Muscle of arm (tissue), 14 donors: ENCODE measurements at places on chromosomes 1 and 21. TPM values are rescaled to one million over a fixed set of nuclear protein-coding genes. Genes with fewer than 3 reads are reported as not detected.

CHTOP gene
- polyA plus RNA-seq, result 80.0 TPM

GSTM1 gene
- polyA plus RNA-seq, result not detected

FCRLB gene
- polyA plus RNA-seq, result 0.46 TPM

GRHL3 gene
- 36.4 TPM for polyA plus RNA-seq

SPRR1A gene
- polyA plus RNA-seq, result not detected

OR2L8 gene
- polyA plus RNA-seq, result not detected

SPRR1B gene
- not detected for polyA plus RNA-seq

CYP4Z1 gene
- polyA plus RNA-seq, result not detected

- DNase-seq, result no peak
These were observed 104.0 kb upstream of the HP1BP3 start for GRCh38 chr1:20891091-20891490.

DNA sequence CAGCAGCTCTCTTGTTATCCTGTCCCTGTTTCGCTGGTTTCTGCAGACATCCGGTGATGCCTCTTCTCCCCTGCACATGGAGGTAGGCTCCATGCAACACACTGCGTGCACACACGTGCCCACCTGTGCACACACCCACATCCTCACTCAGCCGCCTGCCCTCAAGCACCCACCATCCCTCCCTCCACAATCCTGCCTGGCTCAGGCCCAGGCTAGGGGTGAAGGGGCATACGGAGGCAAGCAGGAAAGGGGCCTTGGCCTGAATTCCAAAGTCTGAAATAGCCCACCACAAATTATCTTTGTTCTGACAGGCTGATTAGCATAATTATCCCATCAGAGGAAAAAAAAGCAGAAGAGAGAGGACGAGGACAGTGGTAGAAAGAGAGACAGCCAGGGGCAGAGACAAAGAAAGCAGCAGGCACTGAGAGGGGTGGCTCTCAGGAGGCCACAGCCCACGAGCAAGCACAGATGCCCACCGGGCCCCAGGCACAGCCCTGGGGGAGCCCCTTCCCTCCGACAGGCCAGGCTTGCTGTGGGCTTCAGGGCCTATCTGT is 73.2 kb downstream of the GRIK3 start:
- no peak for DNase-seq

- no peak for DNase-seq
These were observed 19.5 kb upstream of the UQCRHL start for GRCh38 chr1:15826810-15827507.

- no peak for DNase-seq
These were observed 136.9 kb downstream of the DUSP10 start for GRCh38 chr1:221604948-221605347.

- DNase-seq, result no peak
These were observed 12.9 kb upstream of the GJA5 start for GRCh38 chr1:147773215-147773715.

GRCh38 chr1:52693843-52694242 is 4.3 kb downstream of the COA7 start:
- DNase-seq, result no peak

DNA sequence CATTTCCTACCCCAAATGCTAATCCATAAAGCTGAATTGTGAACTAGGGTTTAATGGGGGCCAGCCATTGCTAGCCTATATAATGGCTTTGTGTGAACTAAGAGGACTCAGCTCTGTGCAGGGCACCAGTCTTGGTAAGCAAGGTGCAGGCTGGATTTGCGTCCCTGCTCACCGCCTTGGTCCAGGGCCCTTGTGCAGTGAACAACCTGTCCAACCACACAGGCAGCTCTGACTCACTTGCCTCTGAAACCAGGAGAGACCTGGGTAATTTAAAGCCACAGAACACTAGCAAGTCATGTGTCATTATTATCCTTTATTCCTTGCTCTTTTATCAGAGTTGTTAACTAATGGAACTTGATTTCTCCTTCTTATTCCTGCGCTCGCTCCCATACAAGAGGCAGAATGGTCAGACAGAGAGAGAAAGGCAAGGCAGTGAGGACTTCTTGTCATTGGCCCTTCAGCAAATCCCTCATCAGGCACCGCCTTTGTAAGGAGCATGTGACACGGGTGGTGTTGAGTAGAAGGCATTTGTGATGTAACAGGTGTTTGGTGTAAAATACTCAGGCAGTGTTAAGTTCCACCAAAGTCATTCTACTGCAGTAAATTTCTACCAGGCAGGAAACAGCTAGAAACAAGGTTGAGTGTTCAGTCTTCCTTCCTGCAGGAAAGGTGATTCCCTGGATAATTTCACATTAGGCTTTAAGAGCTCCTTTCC is 67.3 kb upstream of the OLIG2 start:
- no peak for DNase-seq

GRCh38 chr1:218705911-218706893 is 361.1 kb downstream of the TGFB2 start:
- DNase-seq, result no peak

GRCh38 chr1:113934511-113935055 is 5.5 kb downstream of the HIPK1 start:
- DNase-seq, result no peak

DNA sequence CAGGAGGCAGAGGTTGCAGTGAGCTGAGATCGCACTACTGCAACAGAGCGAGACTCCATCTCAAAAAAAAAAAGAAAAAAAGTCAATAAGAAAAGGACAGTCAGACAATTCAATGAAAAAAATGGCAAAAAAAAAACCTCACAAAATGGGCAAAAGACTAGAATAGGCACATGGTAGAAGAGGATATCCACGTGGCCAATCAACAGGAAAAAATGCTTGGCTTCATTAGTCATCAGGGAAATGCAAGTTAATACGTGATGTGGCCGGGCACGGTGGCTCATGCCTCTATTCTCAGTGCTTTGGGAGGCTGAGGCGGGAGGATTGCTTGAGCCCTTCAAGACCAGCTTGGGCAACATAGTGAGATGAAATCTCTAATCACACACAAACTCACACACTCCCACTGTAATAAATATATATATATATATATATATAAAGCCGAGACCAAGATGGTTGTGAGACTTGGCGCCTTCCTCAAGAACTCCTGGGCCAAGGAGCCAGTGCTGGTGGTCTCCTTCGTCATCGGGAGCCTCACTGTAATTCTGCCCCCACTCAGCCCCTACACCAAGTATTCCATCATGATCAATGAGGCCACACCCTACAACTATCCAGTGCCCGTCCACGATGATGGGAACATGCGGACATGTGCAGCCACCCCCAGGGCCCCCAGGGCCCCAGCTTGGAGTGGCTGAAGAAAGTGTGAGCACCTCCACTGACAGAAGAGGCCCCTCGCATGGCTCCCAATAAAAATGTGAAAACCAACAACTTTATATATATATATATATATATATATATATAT is 22.9 kb upstream of the LEFTY2 start:
- no peak for DNase-seq

- DNase-seq, result no peak
These were observed 6.7 kb upstream of the RSRP1 start for GRCh38 chr1:25253911-25254310.

DNA sequence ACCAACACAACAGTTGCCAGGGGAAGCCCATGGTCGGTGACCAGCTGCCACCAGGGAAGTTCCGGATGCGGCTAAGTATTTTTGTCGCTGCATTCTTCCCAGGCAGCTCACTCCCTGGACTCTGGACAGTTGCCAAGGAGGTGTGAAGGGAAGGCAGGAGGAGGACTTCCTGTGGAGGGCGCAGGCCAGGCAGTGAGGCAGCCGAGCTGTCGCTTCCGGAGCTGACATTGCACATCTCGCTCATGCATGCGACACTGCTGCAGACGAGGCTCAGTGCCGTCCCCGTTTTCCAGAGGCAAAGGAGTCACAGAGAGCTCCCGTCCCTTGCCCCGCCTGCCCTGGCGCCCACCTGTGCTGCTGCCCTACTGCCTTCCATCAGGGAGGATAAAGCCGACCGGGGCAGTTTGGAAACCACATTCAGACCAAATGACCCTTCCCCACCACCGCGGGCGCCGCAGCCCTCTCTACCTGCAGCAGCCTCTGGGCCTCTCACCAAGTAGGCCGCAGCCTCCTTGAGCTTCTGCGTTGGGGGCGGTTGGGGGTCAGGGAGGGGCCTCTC is 81.4 kb downstream of the NENF start:
- peak; percentile 19 for DNase-seq

GRCh38 chr1:201164645-201165044 is 10.4 kb upstream of the TMEM9 start:
- DNase-seq, result no peak

- no peak for DNase-seq
These were observed 159.5 kb upstream of the KCTD3 start for GRCh38 chr1:215407575-215407974.

DNA sequence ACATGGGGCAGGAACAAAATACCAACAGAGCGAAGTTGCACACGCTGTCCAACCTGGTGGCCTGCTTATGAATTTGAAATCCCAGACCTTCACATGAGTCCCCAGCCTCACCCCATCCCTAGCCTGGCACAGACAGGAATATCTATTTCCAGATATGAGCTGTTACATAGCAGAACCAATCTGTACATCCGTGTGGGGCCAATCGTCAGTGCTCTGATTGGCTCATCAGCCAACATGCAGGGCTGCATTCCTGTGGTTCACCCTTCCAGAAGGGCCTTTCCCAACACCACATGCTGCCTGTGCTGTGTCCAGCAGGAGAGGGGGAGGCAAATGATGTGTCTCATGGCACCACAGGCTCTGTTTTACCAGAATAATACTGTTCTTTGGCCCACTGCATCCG is 31.3 kb downstream of the CCN1 start:
- peak; percentile 49 for DNase-seq

DNA sequence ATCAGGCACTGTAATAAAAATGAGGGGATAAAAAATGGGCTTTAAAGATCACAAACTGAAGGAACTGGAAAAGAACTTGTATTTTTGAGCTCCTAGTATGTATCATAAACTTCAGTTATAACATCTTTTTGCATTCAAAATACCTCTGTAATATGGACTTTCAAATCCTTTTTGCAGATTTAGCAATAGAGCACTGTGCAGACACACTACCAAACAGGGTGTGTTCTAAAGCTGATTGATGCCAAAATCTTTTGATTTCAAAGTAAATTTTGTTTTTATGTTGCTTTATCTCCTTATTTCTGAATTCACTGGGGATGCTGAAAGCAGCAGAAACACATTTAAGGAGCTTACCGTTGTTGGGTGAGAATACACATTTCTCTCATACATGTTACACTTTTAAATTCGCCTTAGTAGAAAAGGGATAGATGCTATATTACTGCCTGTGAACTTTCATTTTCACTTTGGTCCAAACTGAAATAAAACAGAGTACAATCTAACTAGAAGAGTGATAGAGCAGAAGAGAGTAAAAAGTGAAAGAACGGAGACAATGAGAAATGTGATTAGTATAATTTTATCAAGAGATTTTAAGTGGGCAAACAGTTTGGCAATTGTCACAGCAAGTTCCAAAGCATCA is 1126.6 kb downstream of the BRINP3 start:
- DNase-seq, result no peak

GRCh38 chr1:151513626-151514121 is 2.5 kb downstream of the CGN start:
- DNase-seq, result no peak

- no peak for DNase-seq
These were observed 7.0 kb downstream of the SIPA1L2 start for GRCh38 chr1:232622981-232623380.

DNA sequence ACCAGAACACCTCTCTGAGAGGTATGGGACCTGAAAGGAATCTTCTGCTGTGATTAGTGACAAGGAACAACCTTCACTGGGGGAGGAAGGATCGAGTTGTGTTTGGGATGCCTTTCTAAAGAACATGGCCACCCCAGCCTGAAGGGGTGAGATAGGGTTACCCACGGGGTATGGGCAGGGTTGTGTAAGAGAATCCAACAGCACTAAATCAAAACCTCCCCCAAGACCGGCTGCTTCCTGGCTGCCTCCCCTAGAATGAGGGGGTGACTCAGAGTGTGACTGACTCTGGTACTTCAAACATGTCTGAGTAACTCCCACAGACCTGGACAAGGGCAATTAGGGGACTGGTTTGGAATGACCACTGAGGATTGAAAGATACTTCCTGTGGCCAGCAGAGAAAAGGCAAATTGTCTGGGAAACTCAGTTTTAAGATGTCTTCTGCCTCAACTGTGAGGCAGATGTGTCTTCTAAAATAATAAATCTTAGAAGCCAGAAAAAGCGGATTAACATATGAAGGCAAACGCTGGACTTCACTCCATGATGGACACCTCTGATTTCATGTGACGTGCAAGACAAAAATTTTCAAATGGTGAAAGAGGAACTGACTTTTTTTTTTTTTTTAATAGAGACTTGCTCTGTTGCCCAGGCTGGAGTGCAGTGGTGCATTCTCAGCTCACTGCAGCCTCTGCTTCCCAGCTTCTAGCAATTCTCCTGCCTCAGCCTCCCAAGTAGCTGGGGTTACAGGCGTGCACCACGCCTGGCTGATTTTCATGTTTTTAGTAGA is 6.7 kb upstream of the PTPN14 start:
- DNase-seq, result no peak

DNA sequence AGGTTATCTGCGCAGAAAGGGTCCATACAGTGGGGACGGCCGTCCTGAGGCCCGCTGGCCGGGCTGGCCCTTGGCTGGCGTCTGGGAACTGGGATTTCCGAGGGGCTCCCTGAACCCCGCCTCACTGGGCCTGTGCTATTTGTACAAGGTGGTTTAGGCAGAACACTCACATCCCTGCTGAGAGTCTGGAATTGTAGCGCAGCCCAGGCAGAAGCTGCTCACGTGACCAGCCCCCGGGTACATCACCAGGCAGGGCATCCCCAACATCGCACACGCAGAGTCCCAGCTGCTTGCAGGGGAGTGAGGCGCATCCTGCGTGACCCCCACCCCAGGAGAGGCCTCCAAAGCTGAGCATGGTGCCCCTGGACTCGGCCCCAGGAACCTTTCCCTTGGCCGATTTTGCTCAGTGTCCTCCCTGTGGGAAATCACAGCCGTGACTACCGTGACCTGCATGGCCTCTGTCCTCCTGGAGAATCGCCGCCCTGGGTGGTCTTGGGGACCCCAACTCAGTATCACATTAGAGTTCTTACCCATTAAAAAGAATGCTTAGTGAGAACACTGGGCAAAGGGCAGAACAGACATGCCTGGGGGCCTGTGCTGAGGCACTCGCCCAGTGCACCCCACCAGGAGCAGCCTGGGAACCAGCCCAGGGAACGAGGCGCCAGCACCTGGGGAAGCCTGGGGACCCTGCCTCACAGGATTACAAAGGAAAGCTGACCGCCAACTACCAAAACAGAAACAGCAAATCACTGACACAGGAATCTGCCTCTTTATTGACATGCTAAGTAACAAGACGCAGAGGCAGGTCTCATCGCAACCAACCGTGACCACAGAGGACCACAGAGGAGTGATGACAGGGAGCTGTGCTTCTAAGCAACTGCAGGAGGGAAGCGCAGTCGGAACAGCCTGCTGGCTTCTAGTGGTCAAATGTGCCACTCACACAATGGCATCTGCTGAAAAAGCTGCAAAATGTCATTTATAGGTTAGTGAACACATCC is 33.5 kb downstream of the UBE2G2 start:
- DNase-seq, result no peak

DNA sequence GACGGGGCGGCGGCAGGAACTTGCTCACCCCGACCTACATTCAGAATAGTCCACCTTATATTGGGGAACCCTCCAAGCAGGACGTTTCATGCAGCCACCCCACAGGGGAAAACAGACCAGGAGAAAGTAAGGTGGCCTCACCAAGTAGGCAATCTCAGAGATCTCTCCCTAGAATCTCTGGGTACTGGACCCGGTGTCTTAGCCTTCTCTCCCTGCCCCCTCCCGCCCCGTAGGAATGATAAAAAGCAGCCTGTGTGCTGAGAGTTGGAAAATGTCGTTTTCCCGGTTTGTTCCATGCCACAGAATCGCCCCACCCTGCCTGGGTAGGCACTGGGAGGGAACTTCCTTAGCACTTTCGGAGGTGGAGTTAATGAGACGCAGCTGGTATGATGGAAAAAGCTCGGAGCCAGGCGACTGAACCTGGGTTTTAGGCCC is 789 bp upstream of the PTPN14 start:
- peak; percentile 69 for DNase-seq

GRCh38 chr1:156516821-156517220 is 16.2 kb upstream of the MEF2D start:
- no peak for DNase-seq
